Heart right ventricle (tissue), 16 donors: ENCODE measurements at places on chromosomes 3 and 15. TPM values are rescaled to one million over a fixed set of nuclear protein-coding genes. Genes with fewer than 3 reads are reported as not detected.

Gene PLS1
- polyA plus RNA-seq, result 0.72 TPM

- no peak for DNase-seq
These were observed 219.3 kb upstream of the COL8A1 start for GRCh38 chr3:99419116-99419515.

Gene APOD
- 235 TPM for polyA plus RNA-seq

Gene SKOR1
- polyA plus RNA-seq, result 0.15 TPM

Gene RTP3
- polyA plus RNA-seq, result not detected

- DNase-seq, result no peak
These were observed 179.3 kb downstream of the THRB start for GRCh38 chr3:24315356-24315755.

Gene GOLGA8G
- polyA plus RNA-seq, result not detected

DNA sequence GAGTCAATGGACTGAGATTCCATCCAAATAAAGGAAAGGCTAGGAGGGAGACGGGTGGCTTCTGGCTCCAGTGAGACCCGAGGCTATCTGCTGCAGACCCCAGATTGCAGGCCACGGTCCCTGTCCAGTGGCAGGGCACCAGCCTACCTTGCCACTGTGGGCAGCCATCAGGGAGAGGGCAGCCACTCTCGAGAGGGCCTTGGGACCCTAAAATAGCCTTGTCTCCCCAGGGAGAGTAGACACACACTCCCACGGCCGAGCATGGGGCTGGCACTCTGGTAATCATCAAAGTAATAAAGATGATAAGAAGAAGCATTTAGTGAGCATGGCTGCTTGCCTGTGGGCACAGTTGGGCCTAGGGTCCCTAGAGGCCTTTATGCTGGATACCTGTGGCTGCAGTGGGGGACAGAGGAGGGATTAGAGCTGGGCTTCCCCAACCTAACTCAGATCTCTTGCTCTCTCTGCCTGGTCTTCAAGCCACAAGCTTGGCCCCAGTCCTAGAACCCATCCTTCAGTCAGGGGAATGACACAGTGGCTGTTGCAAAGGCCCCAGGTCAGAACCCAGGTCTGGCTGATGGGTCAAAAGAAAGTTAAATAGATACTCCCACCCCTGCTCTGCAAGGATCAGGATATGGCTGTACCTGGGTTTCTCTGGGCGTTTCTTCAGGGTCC lies 9.2 kb upstream of the VIPR1 start:
- DNase-seq, result no peak

Gene GUCA1C
- not detected for polyA plus RNA-seq

DNA sequence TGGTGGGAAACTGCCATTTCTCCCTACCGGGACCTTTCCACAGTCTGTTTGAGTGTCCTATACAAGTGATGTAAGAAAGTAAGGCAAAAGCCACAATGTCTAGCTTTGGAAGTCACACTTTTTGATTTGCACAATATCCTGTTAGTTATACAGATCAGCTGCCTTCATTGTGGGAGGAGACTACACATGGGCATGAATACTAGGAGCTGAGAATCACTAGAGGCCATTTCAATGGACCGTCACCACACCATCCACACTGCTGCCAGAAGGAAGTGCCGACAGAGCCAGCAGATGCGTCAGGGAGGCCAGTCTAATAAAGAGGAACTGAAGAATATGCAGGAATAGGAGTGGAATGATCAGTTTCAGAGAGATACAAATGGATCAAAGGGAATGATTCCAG lies 65.8 kb downstream of the SCN11A start:
- DNase-seq, result no peak

Gene FANCD2
- polyA plus RNA-seq, result 0.35 TPM

GRCh38 chr3:125435231-125435630 lies 60.1 kb upstream of the ZNF148 start:
- DNase-seq, result no peak

Gene SERINC4
- 0.29 TPM for polyA plus RNA-seq

DNA sequence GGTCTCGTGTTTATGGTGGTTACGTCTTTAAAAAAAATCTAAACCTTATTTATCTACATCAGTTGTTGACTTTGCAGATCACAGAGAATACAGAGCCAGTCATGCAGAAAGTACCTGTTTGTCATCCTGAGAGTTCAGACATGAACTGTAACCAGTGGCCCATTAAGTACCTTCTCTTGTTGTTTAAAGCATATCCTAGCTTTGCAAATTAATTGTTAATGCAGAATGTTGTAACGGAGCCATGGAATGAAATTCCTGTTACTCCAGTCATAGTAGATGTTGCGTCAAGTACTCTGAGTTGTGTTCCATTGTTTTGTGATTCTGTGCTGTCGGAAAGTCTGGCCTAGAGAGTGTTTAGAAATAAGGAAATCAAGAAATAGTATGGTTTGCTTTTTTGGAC lies 205.2 kb downstream of the RBMS3 start:
- DNase-seq, result no peak

Gene HDC
- polyA plus RNA-seq, result 0.28 TPM

Gene SLC12A8
- polyA plus RNA-seq, result 0.09 TPM

GRCh38 chr3:39443530-39443929 lies 23.9 kb upstream of the MOBP start:
- DNase-seq, result no peak

Gene PP2D1
- polyA plus RNA-seq, result not detected

Gene C3orf85
- polyA plus RNA-seq, result not detected

GRCh38 chr3:112681822-112682325 lies 40.9 kb upstream of the CCDC80 start:
- DNase-seq, result no peak
